IPS DF 19.7 (cell line): ENCODE measurements at places on chromosomes 4 and X.
A peak's percentile ranks its signal among the peaks of the same experiment; 100 is the strongest.

DNA sequence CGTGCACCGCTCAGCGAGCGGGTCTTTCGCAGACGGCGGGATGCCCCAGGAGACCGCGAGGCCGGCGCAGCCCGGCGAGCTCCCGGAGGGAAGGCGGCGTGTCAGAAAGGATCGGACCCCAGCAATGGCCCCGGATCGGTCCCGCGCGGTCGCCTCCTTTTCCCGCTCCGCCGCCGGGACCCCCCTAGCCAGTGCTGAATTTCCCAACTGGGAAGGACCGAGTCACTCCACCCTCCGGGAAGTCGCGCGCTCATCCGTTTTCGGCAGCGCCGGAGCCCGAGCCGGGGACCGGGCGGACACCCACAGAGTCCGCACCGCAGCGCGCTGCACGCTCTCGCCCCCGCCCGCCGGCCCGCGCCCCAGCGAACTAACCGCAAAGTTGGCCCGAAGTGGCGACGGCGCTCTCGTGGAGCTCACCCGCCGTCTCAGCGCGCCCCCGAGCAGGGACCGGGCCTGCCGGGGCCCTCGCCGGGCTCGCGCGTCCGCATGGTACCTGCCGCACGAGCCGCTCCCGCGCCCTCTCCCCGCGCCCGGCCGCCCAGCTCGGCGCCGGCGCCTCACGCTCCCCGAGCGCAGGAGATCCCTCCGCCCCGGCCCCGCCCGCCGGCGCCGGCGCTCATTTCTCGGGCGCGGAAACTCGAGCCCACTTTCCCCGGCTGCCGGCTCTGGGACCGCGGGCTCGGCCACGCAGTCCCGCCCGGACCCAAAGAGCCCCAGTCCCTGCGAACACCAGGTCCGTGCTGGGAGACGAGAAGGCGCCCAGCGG is at the start of gene FAT1:
Gene FAT1 (minus strand): TSS at position 565 of the 766 bp plus-strand sequence. CDS start 14,029 bp downstream, outside the sequence.
- no peak for DNase-seq

GRCh38 chrX:147853701-147854100 is 58.0 kb upstream of the FMR1 start:
- no peak for DNase-seq

- DNase-seq = no peak
These were observed 5.0 kb upstream of the SCML1 start for GRCh38 chrX:17732138-17732783.

DNA sequence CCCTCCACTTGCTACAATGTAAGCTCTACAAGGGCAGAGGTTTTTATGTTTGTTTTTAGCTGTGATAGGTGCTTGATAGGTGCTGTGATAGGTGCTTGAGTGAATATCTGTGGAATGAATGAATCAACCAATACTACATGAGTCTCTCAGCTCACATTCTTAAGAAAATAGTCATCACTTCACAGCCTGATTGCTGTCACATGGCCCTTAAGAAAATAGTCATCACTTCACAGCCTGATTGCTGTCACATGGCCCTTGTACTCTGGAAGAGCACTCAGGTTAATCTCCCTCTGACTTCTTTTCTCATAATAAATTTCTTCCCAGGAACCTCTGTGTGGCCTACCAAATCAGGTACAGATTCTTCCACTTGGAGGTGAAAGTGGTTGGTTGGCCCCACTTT is 335.2 kb downstream of the TENM3 start:
- DNase-seq = no peak

GRCh38 chr4:142886566-142886965 is 40.5 kb upstream of the INPP4B start:
- DNase-seq = no peak

GRCh38 chr4:20684852-20685763 is 15.2 kb upstream of the PACRGL start:
- DNase-seq = no peak

- no peak for DNase-seq
These were observed 6.3 kb upstream of the PPEF2 start for GRCh38 chr4:75908555-75908954.

GRCh38 chrX:69156638-69157037 is 8.6 kb downstream of the PJA1 start:
- no peak for DNase-seq

DNA sequence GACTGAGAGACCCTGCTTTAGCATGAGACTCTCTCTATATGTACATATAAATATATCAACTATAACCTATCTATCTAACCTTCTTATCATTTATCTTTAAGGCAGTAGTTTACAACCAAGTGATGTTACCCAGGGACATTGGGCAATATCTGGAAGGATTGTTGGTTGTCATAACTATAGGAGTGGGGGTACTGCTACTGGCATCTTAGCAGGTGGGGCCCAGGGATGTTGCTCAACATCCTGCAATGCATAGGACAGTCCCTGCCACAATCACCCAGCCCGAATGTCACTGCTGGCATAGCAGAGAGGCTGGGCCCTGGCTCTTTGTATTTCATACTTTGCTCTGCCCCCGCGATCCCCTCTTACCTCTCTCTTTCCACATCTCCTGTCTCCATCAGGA is 397.7 kb downstream of the IL15 start:
- no peak for DNase-seq

GRCh38 chrX:153883163-153883843 is 2.7 kb downstream of the L1CAM start:
- DNase-seq = no peak

DNA sequence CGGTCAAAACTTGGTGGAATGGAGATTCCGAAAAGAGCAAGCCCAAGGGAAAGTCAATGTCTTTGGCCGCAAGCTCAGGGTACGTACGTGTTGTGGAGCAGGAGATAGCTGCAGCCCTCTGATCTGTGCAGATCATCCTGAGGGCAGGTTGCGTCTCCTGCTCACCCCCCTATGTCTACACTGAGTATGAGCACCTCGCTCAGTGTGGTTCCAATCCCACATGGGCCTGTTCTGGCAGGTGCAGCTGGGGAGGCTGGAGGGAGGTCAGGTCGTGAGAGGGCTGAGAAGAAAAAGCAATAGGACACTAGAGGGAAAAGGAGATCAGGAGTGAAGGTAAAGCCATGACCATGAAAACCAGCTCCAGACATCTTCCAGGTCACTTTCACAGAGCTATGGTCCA is 142.1 kb downstream of the DCTD start:
- no peak for DNase-seq

DNA sequence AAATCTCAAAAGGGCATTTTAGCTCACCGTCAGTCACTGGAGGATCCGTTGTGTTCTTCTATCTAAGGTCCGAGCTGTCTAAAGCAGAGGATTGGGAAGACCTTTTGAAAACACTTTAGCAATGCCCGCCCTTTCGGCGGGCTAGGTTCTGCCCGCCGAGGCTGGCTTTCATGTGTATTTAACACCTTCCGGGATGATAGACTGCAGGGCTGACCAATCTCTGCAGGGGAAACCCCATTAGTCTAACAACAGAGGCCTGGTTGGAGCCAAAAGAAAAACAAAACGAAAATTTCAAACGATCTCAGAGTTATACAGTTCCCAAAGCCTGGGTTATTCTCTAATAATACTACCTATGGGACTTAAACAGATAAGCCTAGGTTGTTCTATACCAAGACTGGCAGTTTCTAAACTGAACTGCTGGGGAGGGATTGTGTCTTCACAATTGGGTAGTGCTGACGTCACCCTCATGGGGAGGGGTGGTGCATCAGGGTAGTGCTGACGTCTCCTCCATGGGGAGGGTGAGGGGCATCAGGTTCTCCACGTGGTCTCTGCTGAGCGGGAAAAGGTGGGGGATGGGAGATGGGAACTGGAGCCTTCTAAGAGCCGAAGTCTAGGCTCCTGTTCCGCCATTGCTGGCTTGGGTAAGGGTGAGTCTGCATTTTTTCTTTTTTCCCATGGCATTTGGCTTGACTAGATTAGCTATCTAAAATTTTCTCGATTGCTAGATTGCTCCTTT is 14.8 kb upstream of the CUL4B start:
- DNase-seq = peak; percentile 25

GRCh38 chr4:167021545-167022155 is 212.6 kb downstream of the SPOCK3 start:
- peak; percentile 9 for DNase-seq

DNA sequence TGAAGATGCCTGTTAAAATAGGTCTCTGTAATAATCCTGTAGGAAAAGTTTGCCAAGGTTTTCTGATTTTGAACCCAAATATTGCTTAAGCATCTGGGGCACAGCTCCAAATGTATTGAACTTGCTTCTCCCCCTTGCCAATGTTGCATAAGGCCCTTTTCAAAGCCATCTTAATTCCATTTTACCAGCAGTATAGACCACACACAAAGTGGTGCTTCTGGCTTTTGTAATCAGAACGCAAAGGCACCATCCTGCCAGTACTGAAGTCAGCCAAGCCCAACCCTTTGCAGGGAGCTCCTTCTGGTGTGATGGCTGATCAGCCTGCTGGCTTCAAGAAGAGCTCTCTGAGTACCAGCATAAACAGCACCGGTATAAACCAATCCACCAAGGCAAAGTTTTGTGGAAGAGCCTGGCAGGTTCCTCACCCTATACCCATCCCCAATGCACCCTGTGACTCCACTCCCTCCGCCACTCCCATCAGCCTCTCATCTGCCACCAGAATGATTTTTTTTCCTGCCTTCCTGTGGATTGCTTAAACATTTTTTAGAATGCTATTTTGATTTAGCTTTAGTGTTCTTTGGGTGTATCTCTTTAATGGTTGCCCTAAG is 39.2 kb upstream of the USP9X start:
- DNase-seq = no peak

GRCh38 chrX:12895866-12896265 is 10.6 kb upstream of the TLR8 start:
- no peak for DNase-seq

GRCh38 chr4:7242766-7243165 is 50.4 kb downstream of the SORCS2 start:
- DNase-seq = no peak

DNA sequence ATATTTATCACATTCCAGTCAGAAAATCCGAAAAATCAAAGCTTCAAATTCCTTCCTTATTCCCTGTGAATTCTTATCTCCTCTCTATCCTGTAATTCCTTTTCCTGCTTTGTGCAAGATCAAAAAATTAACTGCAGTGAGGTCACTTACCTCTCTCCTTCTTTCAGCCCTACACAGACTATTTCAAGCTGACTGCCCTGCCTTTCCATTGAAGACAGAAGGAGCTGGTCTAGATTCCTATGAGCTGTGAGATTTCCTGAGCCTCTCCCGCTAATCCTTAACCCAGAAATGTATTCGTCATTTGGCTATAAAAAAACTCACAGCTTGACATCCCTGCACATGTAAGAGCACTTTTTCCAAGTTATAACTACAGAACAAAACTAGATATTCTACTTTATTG is 26.6 kb downstream of the TRIML2 start:
- DNase-seq = no peak

GRCh38 chrX:130179579-130180215 is 7.9 kb downstream of the RAB33A start:
- DNase-seq = no peak

DNA sequence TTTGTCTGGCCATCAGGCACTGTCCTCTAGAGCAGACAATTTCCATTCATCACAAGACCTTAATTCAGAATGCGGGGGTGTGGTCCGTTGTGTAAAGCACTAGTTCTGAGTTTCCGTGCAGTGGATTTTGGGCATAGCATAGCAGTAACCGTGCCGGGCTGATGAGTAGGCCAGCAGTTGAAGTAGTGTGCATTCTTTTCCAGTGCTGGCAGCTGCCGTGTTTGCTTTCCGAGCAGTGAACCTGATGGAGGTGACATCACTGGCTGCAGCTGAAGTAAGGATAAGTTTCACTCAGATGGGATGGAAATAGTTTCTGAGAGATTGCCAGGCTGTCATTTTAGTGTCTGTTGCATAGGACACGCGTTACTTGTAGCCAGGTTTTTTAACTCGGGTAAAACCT is 107.0 kb upstream of the STIM2 start:
- no peak for DNase-seq

DNA sequence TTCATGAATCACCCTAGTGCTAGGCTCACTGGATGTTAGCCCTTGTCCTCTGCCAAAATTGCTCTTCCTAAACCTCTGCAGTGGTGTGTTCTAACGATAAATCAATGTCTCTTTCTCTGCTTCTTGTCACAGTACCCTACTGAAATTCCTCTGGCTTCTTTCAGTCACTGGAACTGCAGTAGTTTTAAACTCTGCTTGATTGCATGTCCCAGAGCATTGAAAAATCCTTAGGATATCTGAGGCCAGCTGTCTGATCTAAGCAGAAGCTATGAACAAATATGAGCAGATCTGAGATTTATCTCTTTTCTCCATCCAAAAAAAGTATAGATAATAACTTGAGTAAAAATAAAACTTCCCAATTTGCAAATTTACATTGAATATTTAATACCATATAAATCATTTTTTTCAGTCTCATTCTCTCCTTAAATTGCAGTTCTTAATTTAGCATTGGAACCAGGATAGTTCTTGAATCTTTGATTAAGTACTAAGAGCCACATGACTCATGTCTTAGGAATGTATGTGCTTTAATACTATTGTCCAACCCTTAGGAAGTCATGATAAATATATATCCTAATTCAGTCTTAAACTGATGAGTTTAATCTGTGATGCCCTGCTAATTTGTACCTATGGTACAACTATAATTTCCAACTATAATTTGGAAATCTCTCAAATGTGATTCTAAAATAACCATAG is 169.7 kb downstream of the PDHA2 start:
- no peak for DNase-seq

- DNase-seq = no peak
These were observed 945.3 kb upstream of the GRIA3 start for GRCh38 chrX:122238801-122239200.

- DNase-seq = no peak
These were observed at the start of gene RBM46 for GRCh38 chr4:154781126-154781982. Gene RBM46, plus strand, starts transcription at chr4:154781272. Its CDS starts 15,481 bp downstream, at chr4:154796753.

- DNase-seq = no peak
These were observed 116.4 kb downstream of the ANAPC4 start for GRCh38 chr4:25493466-25493865.
